ENCODE measurements at places on chromosomes 5 and 9. TPM values are rescaled to one million over a fixed set of nuclear protein-coding genes. Genes with fewer than 3 reads are reported as not detected.
A peak's percentile ranks its signal among the peaks of the same experiment; 100 is the strongest.

PCDHB8 gene
- 1.1 TPM for total RNA-seq

GRK6 gene
- total RNA-seq: 38.2 TPM

CCDC187 gene
- total RNA-seq: not detected

IGFBPL1 gene
- 2.8 TPM for total RNA-seq

ALAD gene
- total RNA-seq: 27.4 TPM

DNA sequence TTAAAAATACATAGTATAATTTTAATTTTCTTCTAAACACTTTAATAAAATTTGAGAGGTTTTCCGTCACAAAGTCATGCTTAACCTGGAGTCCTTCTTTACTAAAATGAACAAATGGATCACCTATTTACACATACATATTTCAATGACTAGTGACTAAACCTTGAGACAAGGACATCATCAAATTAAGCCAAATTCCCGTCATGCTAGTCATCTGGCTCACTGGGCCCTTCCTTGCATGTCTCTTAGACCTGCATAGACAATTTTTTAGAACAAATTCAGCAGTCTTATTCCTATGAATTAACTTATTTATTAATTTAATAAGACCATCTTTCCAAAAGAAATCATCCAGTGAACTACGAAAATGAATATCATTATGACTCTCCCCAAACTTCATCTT is 26.6 kb downstream of the ERAP2 start:
- H3K27ac ChIP-seq: no peak overlapping the region
- H3K4me3 ChIP-seq: no peak overlapping the region
- H3K36me3 ChIP-seq: peaks cover 31% of the 10 kb centered on the region
- no peaks in the 10 kb centered on the region for H3K27me3 ChIP-seq
- DNase-seq: no peak
- H3K4me1 ChIP-seq: peaks cover 13% of the 10 kb centered on the region

GRCh38 chr9:33778700-33779351 is 16.5 kb upstream of the PRSS3 start:
- no peak for DNase-seq
- H3K4me1 ChIP-seq: peaks cover 34% of the 10 kb centered on the region
- peaks cover 2% of the 10 kb centered on the region for H3K36me3 ChIP-seq
- no peak overlapping the region for H3K4me3 ChIP-seq
- no peak overlapping the region for H3K27ac ChIP-seq

DNA sequence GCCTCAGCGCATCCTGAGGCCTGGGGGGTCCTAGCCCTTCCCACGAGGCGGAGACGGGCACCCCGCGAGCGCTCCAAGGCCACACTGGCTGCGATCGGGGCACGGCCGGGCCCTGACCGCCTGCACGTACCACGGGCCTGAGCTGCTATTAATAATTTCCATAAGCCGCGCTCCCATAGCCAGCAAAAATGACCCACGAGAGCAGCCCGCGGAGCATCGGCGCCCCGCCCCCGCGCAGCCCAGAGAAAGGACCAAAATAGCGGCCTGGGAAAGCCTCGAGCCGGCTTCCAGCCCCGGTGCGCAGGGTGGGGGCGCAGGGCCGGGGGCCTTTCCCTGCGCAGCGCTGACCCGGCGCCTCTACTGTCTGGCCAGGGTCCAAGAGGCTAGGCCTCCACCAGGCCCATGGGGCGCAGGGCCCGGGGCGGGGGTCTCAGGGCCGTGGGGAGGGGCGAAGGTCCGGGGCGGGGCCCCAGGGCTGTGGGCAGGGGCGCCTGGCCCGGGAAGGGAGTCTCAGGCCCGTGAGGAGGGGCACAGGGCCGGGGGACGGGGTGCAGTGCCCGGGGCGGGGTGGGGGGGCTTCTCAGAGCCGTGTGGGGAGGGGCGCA is 54.4 kb downstream of the EXD3 start:
- H3K4me1 ChIP-seq: no peaks in the 10 kb centered on the region
- H3K27me3 ChIP-seq: no peaks in the 10 kb centered on the region
- H3K4me3 ChIP-seq: no peak overlapping the region
- no peak for DNase-seq
- no peak overlapping the region for H3K27ac ChIP-seq

DNA sequence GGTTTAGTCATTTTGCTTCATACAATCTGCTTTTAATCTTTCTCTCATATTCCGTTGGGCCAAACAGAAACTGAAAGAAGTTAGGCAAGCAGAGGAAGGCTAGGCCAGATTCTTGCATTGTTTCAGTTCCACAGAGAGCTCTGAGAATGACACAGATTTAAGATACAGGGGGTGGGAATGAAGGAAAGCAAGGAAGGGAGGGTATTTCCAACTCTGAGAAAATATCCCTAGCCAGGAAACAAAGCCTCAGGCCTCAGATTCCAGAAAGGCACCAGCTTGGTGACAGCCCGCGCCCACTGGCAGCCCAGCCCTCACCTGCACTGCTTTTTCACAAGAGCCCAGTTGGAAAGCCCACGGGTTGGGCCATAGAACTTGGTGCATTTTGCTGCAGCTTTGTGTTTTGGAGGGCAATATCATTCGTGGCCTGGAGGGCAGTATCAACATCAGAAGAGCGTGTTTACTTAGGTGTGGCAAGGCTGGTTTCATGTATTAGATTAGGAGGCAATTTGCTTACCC is 63.5 kb downstream of the ENC1 start:
- H3K4me3 ChIP-seq: peak overlapping the region; percentile 18
- peak overlapping the region; percentile 77 for H3K27ac ChIP-seq
- no peaks in the 10 kb centered on the region for H3K27me3 ChIP-seq
- H3K36me3 ChIP-seq: no peaks in the 10 kb centered on the region
- no peak for DNase-seq

GRCh38 chr5:101045689-101046088 is 142.6 kb upstream of the ST8SIA4 start:
- no peak overlapping the region for H3K27ac ChIP-seq
- H3K27me3 ChIP-seq: no peaks in the 10 kb centered on the region
- no peaks in the 10 kb centered on the region for H3K4me1 ChIP-seq
- no peak for DNase-seq
- H3K36me3 ChIP-seq: no peaks in the 10 kb centered on the region

- H3K4me3 ChIP-seq: no peak overlapping the region
- no peak for DNase-seq
- H3K36me3 ChIP-seq: no peaks in the 10 kb centered on the region
- no peak overlapping the region for H3K27ac ChIP-seq
- peaks cover 16% of the 10 kb centered on the region for H3K27me3 ChIP-seq
These were observed 363.4 kb downstream of the RAB3C start for GRCh38 chr5:58946230-58946629.

- no peak for DNase-seq
- no peak overlapping the region for H3K27ac ChIP-seq
- peaks cover 8% of the 10 kb centered on the region for H3K4me1 ChIP-seq
- no peaks in the 10 kb centered on the region for H3K27me3 ChIP-seq
- no peaks in the 10 kb centered on the region for H3K36me3 ChIP-seq
These were observed 56.9 kb downstream of the SNX24 start for GRCh38 chr5:122902263-122902662.

DNA sequence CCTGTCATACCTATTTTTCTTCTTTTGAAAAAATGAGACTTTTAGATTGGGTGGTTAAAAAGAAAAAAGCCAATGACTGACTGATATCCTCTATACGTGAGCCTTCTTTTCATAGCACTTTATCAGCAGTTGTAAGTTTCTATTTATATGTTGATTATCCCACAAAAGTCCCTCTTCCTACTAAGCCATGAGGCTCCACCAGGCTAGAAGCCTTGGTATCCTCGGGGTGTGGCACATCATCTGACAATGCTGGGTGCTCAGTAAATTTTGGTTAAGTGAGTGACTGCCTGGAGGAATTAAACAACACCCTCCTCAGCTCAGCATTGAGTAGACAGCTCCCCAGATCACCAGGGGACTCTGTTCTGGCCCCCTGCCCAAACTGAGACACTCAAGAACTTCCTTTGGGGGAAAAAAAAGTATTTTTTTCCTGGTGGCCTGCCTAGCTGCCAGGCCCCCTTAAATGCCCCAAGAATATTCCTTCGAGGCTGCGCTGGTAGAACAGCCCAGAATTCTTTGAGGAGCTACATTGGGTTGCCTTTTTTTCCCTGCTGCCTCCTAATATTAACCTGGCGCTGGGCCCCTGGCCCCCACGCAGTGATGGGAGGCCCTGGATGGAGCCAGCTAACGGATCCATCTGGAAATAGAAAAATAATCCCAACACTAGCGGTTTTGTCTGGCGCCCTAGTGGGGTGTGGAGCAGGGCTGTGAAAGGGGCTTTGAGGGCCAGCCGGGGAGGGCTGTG is 23.4 kb upstream of the COL27A1 start:
- H3K27ac ChIP-seq: no peak overlapping the region
- no peak overlapping the region for H3K4me3 ChIP-seq
- no peak for DNase-seq
- no peaks in the 10 kb centered on the region for H3K36me3 ChIP-seq
- H3K27me3 ChIP-seq: peaks cover 49% of the 10 kb centered on the region

- H3K27me3 ChIP-seq: no peaks in the 10 kb centered on the region
- peaks cover 6% of the 10 kb centered on the region for H3K36me3 ChIP-seq
- peak overlapping the region; percentile 98 for H3K27ac ChIP-seq
These were observed 196.2 kb downstream of the AOPEP start for GRCh38 chr9:94922691-94923107.

DNA sequence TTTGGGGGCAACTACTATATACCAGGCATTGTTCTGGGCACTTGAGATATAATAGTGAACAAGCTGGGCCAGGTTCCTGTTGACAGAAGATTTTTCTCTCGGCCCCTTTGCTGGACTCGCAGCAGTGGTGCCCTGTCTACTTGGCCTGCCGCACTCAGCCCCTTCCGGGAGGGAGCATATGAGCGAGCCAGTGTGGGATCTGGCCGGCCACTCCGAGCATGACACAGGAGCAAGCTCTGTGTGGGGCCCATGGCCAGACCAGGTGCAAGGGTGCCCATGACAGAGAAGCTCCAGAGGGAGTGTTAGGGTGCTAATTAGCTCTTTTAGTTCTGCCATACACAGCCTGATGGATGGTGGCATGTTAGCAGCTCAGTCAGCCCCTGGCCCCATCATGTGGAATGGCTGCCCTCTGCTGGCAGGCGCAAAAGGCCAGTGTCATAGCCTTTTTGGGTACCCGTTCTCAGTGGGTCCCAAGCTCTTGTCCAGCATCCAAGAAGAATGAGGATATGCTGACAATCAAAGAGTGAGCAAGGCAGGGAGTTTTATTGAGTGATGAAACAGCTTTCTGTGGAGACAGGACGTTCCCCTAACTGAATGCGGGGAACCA is 9.3 kb upstream of the KIF4B start:
- peaks cover 7% of the 10 kb centered on the region for H3K27me3 ChIP-seq
- no peak for DNase-seq
- no peaks in the 10 kb centered on the region for H3K36me3 ChIP-seq
- H3K4me3 ChIP-seq: no peak overlapping the region

DNA sequence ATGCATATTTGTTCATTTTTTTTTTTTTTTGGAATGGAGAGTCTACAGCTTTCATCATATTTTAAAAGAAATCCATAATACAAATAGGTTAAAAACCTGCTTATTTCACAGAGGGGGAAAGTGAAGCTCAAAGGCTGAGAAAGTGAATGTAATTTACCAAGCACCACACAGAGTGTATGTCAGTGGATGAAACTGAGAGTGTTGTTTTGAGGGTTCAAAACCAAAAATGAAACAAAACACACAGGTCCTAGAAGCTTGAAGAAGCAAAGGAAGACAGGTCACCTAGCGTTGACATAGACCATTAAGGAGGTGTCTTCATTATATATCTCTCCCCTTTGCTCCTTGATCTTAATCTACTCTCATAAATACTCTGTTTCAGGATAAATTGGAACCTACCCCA is 7.5 kb downstream of the NMUR2 start:
- no peak overlapping the region for H3K4me3 ChIP-seq
- no peak for DNase-seq
- H3K36me3 ChIP-seq: no peaks in the 10 kb centered on the region
- H3K27ac ChIP-seq: no peak overlapping the region
- no peaks in the 10 kb centered on the region for H3K4me1 ChIP-seq

DNA sequence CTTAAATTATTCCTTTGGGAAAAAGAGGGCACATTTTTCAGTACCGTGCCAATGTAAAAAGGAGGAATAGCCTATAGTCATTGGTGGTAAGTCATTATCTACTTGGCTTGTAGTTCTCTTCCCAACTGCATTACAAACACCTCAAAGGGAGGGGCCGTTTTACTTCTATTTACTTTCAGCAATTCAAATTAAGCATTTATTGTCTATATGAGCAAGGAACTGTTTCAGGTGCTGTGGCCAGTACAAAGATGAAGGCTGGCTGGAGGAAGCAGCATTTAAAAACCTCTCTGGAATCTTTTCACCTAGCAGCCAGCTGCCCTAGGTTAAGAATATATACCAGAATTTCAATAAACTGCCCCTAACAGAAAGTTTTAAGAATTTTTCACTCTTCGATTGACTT is 48.9 kb downstream of the SEMA6A start:
- no peaks in the 10 kb centered on the region for H3K4me1 ChIP-seq
- DNase-seq: no peak
- H3K36me3 ChIP-seq: no peaks in the 10 kb centered on the region
- peaks cover 4% of the 10 kb centered on the region for H3K27me3 ChIP-seq
- H3K4me3 ChIP-seq: no peak overlapping the region

DNA sequence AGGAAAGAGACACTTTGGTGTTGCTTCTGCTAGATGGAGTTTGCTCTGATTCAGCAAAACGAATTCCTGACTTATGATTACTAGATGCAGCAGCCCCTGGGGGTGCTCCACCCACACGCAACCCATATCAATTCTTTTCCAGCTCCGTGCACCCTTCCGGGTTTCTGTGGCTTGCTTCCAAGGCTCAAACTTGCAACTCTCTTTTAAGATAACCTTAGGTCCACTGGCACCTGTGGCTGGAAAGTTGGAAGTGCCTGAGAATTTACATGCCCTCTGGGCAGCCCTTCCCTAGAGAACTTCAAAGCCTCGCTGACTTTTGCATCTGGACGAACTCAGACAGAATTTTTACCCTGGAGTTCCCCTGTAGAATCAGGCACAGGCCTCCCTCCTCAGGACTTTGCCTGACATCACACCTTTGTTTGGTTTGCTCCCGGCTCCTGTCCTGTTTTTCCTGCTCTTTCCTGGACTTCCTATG is 224.9 kb downstream of the SNX18 start:
- H3K27ac ChIP-seq: peak overlapping the region; percentile 98
- no peak for DNase-seq
- no peaks in the 10 kb centered on the region for H3K27me3 ChIP-seq
- no peaks in the 10 kb centered on the region for H3K36me3 ChIP-seq

- no peak overlapping the region for H3K27ac ChIP-seq
- no peak for DNase-seq
- no peaks in the 10 kb centered on the region for H3K27me3 ChIP-seq
- H3K4me3 ChIP-seq: no peak overlapping the region
These were observed 25.6 kb downstream of the CAMK2A start for GRCh38 chr5:150263801-150264621.

DNA sequence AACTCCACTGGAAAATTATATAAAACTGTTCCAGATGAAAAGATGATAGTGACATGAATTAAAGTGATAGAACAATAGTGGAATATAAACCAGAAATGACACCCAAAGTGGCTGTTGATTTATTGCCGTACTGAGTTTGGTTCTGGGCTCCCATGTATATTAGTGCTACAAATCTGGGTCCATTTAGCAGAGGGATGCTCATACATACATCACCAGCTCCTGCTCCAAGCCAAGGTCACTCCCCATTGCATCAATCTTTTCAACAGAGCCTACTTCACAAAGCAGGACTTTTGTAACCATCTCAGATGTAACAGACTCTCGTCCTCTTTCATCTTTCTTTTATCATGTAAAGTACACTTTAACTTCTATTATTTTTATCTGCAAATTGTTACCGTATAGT is 208.6 kb downstream of the GAPVD1 start:
- H3K4me3 ChIP-seq: no peak overlapping the region
- no peak for DNase-seq
- H3K27me3 ChIP-seq: no peaks in the 10 kb centered on the region
- peaks cover 20% of the 10 kb centered on the region for H3K36me3 ChIP-seq
- peaks cover 13% of the 10 kb centered on the region for H3K4me1 ChIP-seq
- H3K27ac ChIP-seq: no peak overlapping the region
